ENCODE measurements at places on chromosomes 4 and X. TPM values are rescaled to one million over a fixed set of nuclear protein-coding genes. Genes with fewer than 3 reads are reported as not detected.
A peak's percentile ranks its signal among the peaks of the same experiment; 100 is the strongest.

The RTL9 gene
- total RNA-seq, result 0.02 TPM

The TEX13B gene
- total RNA-seq, result not detected

The MYOZ2 gene
- total RNA-seq, result not detected

The EREG gene
- 1.6 TPM for total RNA-seq

The ATP1B4 gene
- total RNA-seq, result not detected

The NWD2 gene
- total RNA-seq, result not detected

The PITX2 gene
- 7.8 TPM for total RNA-seq

The GAB3 gene
- 15.6 TPM for total RNA-seq

The RS1 gene
- total RNA-seq, result not detected

DNA sequence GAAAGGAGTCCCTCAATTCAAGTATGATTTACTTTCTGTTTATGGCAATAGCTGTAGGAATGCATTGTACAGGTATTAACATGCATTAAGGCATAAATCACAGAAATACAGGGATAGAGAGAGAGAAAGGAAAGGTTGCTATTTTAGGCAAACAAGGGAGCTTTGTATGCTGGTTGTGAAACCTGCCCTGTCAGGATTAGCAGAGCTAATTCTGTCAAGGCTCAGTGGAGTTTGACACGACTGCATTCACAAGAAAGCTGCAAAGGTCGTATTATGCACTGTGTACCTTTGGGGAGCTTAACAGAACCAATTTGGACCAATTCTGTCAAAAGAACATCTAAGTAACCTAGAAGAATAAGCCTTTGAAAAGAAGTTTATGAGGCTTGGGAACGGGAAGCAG, 239.3 kb downstream of the GRIA2 start:
- no peak for DNase-seq

GRCh38 chr4:164725066-164725465, 28.9 kb upstream of the SMIM31 start:
- DNase-seq, result no peak

DNA sequence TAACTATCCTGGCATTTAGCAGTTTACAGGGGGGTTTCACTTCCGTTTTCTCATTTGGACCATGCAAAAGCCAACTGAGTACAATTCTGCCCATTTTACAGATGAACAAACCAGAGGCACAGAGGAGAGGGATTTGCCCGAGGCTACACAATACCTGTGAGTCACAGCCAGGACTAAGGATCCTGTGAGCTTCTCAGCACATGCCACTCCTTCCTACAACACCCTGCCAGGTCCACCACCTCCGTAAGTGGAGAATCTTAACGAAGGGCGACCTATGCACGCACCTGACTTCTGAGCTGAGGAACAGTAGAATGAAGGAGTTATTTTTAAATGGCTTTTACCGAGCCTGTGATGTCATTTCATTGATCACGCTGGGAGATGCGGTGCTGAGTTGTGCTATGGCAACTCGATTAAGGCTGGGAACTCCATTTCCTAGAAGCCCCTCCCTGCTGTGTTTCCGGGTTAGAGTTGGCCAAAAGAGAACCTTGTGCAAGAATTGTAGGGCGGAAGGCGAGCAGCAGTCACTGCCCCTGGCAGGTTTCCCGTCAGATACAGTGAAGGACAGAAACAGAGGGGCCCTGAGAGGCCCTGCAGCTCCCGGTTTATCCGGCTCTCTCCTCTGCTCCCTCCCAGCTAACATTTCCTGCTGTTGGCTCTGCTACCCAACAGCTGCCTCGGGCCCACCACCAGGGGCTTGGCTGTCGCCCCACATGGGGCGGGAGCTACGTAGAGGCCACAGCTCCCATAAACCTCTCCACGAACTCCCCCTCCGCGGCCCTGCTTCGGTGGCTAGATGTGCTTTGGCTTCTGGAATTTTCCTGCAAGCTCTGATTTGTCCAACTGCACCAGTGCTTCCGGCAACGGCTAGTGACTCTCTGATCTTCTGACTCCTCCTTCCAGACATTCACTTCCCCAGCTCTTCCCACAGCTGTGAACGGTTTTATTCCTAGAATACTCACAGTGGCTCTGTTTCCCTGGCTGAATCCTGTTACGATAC, 75.1 kb upstream of the USP9X start:
- DNase-seq, result peak; percentile 95

DNA sequence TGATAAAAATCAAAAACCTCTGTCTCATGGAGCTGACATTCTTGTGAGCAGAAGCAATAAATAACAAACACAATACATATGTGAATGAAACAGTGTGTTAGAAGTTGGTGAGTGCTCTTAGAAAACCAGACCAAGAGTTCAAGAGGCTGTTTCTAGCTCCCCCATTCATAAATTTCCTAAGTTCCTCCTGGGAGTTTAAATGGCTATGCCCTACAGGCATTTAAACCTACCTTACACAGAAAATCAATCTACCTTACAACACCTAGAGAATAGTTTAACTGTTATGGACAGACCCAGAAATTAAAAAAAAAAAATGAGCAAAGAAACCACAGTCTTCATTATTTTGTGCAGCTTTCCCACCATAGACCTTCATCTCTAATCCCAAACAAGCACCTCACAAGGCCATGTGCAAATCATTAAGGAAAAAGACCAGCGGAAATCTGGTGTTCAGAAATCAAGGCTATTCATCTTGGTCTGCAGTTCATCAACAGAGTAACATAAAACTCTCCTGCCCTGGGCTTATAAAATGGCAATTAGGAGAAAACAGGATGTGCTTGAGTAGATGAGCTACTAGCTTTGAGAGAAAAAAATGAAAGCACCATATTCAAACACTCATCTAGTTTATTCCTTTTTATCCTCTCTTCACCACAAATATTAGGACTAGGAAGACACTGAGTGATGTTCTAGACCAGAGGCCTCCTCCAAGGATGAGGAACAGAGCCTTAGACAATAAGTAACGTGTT, 147.2 kb downstream of the SHROOM3 start:
- no peak for DNase-seq

DNA sequence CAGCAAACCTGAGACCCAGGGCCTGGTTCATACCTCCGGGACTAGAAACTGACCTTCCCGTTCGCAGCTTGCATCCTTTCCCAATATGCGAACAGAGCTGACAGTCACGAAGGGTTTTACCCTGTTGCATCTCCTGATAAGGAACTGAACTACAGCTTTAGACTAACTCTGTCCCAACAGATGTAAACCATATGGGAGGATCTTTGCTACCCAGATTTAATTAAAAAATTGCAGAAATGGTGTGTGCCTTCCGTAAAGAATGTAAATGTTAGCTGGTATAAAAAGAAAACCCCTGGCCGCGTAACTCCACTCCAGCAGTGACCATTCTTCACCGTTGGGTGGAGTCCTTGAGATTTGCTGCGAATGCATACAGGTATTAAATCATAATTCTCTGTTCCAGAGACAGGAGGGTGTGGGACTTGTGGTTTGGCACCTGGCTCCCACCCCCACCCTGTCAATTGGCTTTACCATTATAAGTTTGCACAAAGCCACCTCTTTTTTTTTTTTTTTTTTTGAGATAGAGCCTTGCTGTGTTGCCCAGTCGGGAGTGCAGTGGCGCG, 40.6 kb upstream of the SORCS2 start:
- no peak for DNase-seq

DNA sequence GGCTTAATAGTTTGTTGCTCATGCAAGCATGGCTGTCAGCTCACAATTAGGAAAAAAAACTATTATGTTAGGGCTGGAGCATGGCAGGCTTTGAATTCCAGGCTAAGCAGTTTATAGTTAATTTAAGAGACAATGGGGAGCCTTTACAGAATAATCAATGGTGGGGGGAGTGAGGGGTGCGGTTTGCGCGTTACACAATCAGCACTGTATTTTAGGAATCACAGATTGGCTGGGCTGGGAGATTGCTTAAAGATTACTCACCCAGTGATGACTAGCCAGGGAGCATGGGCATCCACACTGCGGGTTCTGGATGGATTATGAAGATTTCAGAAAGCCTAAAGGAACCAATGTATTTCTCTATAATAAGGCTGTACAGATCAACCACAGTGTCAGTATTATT, 186.6 kb downstream of the SOX3 start:
- DNase-seq, result peak; percentile 80

DNA sequence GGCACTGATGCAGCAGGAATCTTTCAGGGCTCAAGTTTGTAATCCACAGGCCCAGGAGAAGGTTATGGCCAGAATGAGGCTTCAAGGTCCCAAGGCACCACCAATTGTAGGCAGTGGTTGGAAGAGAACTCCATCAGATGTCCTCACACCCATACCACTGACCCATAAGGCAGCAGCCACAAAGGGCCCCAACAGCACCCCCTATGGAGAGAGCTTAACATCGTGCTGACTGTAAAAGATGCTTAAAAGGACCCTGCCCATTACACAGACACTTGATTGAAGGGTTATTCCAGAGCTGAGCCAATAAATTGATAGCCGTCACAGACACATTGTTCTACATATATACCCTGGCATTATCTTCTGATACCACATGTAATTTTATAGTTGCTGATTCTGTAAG, 113.7 kb downstream of the SOWAHB start:
- DNase-seq, result no peak

DNA sequence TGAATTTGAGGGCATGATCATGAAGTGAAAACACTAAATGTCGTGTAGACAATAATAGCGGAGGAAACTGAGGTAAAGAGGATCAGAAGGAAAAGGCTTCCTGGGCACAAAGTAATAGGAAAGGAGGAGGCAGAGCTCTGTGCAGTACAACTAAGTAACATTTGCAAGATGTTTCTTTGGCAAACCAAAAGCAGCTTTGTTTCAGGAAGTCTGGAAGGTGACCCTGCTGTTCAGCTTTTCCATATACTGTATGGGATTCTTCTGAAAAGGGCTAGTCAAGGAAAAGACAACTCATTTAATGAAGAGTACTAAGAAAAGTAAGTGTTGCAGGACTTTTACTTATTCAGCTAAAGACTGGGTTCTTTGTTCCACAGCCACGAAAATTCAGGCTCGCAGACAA, 463.1 kb downstream of the PCDH7 start:
- no peak for DNase-seq

DNA sequence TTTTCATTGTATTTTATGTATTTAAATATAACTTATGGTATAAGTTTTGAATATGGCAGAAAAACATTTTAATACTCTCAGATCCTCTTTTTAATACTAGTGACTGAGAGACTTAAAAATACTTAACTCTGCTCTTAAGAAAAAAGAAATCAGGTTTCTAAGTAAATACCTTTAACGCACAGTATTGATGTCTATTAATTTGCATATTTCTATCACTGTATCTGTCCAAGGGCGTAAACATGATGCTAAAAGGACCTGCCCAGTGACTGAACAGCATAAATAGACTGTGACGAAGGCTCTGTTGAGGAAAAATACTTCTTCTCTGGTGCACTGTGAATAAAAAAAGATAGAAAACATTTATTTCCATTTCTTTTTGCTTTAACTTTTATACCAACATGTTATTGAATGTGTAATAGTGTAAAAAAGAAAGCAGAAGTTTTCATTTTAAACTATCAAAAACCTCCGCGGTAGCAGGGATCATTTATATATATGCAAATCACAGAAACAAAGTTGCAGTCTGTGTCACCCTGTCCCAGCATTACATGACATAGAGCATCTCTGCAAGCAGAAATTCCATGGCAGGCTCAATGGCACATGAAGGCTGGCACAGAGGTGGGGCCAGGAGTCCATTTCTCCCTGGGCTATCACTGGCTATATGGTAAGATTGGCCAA, 75.4 kb downstream of the ZAR1 start:
- no peak for DNase-seq

DNA sequence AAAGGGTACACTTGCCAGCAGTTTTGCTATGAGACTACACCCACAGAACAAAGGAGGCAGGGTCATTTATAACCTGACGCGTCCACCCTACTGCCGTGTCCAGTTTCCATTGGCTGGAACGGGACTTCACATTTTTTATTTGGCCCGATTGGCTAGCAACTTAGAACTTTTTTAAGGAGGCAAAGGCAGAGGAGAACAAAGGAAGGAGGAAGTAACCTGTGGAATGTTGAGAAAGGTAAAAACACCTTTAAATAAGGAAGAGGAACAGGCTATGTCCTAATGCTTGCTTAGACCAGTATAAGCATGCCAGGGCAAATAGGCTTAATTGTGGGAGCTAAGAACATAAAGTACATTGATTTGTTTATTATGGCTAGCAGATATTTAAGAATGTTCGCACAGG, 18.7 kb downstream of the KDM6A start:
- no peak for DNase-seq

DNA sequence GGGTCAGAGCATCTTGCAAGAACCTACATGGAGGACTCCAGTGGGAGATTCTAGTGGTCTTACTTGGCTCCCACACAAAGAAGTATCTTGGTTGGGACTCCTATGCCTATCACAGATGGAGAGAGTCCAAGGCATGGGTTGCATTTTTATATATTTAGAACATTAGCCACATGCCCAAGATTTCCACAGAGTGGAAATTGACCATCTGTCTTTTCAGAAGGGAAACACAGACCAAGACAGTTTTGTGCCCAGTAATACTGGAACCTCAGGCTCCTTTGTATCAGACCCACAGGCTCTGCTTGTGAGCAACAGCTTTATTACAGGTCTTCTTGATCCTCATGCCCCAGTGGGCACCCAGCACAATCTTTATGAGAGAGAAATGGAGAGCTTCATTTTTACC, 43.6 kb downstream of the PAGE2 start:
- DNase-seq, result no peak

DNA sequence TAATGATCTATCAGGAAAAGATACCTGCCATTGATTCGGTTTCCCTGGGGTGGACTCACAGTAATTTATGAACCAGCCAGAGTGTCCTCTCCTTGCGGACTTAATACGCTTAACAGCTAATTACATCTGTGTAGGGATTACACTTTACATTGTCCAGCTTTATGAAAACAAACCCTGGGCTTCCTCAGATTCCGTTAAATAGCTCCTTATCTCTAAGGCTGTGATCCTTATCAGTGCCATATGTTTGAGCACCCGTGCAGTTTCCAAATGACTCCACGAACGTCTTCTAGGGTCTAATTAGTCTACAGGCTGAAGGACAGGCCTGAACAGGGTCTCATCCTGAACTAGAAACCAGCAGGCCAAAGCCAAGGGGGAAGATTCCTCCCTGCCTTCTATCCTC, 56.9 kb downstream of the KDR start:
- no peak for DNase-seq

DNA sequence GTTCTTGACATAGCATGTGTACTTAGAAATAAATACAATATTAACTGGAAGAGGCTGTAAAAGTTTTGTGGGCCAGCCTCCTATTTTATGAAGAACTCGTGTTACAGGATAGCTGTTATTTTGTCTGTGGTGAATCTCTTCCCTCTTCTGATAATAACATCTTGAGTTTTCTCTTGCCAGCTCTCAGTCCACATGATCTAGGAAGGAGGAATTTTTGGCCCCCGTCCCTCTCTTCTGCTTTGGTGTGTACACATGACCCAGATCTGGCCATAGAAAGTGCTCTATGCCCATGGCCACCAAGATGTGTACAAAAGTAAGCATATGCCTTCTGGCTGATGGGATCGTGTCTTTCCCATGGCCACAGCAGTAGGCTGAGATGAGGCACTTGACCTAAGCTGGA, 108.0 kb upstream of the LEF1 start:
- DNase-seq, result no peak

DNA sequence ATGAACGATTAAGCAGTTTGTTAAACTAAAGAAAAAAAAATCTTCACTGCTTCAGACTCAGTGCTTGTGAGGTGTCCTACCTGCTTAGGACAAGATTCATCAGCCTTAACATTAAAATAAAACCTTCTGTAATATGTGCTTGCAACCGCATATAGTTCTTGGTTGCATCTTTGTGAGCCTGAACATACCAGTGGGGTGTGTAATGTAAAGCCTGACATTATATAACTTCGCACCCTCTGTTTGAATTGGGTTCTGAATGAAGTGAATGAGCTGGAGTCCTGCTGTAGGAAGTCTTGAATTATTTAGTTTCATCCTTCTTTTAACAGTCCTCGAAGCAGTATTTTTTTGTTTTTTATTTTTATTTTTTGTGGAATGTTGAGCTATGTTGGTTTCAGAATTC, 3.1 kb downstream of the KDM6A start:
- no peak for DNase-seq

All from M059J (cell line).